ENCODE measurements at places on chromosomes 2 and 18.
A peak's percentile ranks its signal among the peaks of the same experiment; 100 is the strongest.

GRCh38 chr2:103010306-103010705, 248.5 kb downstream of the TMEM182 start:
- DNase-seq: no peak

- peak; percentile 75 for DNase-seq
Observed at GRCh38 chr2:62456721-62457539, 49.1 kb downstream of the TMEM17 start.

- peak; percentile 28 for DNase-seq
Observed at GRCh38 chr2:64363848-64364247, 90.1 kb upstream of the LGALSL start.

GRCh38 chr2:142721015-142721414, 156.4 kb upstream of the KYNU start:
- DNase-seq: no peak

DNA sequence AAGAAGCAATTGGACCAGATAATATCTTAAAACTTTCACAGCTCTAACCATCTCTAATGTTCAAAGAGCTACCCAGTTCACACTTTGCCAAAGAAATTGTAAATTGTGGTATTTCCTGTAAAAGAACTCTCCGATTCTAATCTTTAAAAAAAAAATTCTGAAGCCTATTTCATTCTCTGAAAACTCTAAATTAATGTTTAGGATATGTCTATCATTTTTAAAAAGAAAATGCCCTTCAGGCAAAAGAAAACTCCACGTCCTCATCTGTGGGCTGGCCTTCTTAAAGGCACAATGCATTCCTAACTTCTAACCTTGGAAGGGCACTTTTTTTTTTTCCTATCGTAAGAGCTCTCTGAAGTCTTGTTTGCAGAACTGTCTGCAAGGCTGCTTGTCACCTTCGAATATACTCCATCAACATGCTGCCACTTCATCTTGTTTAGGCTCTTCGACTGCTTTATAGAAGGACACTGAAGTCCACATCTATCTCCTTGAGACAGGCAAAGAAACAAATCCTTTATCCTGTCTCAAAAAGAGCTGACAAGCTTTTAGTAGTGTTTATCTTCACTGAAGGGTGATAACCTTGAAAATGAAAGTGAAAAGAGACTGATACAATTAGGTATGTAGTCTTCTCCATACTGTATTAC, 124.3 kb upstream of the SLC39A10 start:
- DNase-seq: peak; percentile 68

DNA sequence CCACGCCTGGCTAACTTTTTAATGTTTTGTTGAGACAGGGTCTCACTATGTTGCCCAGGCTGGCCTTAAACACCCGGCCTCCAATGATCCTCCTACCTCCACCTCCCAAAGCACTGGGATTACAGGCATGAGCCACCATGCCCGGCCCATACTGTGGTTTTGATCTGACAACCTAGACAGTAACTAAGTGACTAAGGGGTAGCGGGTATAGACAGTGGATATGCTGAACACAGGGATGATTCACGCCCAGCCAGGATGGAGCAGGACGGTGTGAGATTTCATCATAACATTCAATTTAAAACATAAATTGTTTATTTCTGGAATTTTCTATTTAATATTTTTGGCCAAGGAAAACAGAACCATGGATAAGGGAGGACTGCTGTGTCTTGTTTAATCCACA, 36.0 kb upstream of the YPEL5 start:
- peak; percentile 18 for DNase-seq

GRCh38 chr2:33047939-33048338, 101.2 kb downstream of the LTBP1 start:
- DNase-seq: peak; percentile 46

GRCh38 chr18:60259052-60259681, 113.4 kb downstream of the MC4R start:
- DNase-seq: peak; percentile 64

DNA sequence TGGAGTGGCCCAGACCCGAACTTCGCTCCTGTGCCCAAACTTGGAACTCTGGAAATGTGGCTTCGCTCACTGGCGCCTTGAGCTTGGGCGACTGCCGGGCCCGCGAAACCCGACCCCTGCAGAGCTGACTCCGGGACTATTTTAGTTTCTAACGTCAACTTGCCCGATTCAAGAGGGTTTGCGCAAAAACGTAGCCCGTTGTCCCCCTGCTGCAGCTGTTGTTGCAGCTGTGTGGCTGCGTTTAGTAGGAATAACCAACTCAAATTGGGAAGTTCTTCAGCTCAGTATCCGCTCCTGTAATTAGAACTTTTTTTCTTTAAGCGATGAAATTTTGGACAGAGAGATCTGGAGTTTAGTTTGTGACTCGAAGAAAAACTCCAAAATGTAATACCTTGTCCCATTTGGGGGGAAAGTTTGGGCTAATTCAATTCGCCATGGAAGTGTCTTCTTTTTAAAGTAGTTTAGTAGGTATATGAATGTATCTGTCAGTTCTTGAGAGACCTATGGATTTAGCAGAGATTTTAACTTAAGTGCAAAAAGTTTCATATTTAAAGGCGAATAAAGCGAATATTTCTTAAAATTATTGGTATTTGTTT, 559 bp downstream of the MYL12A start:
- peak; percentile 62 for DNase-seq

GRCh38 chr2:207264310-207264709, 98.6 kb upstream of the KLF7 start:
- DNase-seq: no peak

DNA sequence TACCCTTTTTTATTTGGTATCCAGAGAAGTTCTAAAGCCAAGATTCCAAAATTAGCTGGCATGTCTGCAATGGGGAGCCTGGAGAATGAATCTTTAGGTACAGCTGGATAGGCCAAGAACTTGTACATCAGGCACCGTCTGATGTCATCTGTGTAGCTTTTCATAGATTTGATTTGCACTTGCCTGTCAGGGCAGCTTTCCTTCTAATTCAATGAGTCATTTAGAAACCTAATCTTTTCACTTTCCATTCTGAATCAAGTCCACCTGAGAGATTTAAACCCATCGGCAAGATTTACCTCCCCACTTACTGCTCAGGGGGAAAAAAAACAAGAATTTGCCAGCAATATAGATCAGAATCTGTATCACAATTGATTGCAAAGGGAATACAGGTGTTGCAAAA, 60.9 kb upstream of the ACAA2 start:
- no peak for DNase-seq

- DNase-seq: no peak
Observed at GRCh38 chr2:42957861-42958301, 165.5 kb upstream of the HAAO start.

- no peak for DNase-seq
Observed at GRCh38 chr2:143219266-143219665, 90.0 kb downstream of the ARHGAP15 start.

- peak; percentile 1 for DNase-seq
Observed at GRCh38 chr18:38494065-38494464, 928.5 kb upstream of the CELF4 start.

DNA sequence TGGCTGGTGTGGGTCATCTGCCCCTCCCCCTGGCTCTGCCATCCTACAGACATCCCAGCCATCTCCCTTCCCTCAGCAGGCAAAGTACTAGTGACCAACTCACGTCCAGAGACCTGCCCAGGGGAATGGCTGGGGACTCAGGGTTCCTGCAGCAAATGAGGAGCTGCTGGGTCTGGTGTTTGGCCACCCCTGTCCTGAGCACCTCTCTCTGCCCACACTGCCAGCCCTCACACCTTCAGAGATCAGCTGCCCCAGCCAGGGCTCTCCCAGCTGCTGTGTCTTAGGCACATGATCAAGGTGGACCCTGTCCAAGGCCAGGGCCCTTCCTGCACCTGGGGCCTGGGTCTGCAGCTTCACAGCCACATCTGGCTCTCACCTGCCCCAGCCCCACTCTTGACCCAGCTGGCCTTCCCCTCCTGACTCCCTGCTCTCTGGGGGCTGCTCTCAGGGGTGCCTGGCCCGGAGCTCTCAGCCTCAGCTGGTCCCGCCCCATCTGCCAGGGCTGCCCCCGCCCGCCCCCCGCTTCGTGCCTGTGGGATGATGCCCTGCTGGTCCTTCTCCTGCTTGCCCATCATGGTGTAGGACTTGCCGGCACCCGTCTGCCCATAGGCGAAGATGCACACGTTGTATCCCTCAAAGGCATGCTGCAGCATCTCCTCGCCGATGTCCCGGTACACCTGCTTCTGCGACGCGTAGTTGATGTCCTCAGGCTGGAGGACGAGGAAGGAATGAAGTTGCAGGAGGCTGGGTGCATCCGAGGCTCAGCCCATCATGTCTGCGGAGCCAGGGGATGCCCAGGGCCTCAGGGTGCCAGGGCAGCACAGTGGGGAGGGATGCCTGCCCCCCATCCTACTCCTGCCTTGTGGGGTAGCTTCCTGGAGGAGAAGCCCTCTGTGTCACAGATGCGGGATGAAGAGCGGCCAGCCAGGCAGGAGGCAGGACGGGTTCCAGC, 32.2 kb downstream of the KIF1A start:
- DNase-seq: no peak

DNA sequence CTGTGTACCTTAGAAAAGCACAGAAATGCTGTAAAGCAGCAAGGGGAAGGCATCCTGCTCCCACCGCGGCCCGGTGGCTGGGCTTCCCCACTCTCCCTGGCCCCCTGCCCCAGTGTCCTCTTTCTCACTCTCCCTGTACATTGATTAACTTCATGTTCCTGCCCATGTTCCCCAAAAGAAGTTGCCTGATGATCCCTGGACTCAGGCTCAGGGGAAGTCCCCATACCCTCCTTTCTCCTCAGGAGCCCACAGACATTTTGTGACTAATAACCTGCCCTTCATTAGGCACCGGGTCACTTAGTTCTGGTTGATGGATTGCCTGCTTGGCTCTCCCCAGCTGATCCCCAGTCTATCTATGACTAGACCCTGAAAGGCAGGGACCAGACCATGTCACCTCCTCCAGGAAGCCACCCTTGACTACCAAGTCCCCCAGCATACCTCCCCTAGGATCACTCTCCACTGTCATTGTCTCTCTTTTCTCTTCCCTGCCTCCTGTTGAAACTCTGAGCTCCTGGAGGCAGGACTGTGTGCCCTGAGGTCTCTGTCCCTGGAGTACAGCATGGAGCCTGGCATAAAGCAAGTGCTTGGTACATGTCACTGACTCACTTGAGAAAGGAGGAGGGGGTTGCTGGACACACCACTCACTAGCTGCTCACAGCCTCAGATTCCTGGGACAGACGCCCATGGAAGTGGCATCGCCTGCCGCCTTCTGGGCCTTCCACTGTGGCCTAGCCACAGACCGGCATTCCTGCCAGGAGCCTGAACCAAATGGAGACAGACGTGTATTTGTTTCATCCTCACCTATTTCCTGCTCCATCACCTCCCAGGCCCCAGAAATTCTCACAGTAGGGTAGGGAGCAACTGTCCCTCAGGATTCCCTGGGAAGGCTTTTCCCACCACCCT, 13.5 kb downstream of the MALL start:
- DNase-seq: peak; percentile 20

GRCh38 chr18:3016585-3017297, 3.8 kb upstream of the LPIN2 start:
- peak; percentile 21 for DNase-seq

DNA sequence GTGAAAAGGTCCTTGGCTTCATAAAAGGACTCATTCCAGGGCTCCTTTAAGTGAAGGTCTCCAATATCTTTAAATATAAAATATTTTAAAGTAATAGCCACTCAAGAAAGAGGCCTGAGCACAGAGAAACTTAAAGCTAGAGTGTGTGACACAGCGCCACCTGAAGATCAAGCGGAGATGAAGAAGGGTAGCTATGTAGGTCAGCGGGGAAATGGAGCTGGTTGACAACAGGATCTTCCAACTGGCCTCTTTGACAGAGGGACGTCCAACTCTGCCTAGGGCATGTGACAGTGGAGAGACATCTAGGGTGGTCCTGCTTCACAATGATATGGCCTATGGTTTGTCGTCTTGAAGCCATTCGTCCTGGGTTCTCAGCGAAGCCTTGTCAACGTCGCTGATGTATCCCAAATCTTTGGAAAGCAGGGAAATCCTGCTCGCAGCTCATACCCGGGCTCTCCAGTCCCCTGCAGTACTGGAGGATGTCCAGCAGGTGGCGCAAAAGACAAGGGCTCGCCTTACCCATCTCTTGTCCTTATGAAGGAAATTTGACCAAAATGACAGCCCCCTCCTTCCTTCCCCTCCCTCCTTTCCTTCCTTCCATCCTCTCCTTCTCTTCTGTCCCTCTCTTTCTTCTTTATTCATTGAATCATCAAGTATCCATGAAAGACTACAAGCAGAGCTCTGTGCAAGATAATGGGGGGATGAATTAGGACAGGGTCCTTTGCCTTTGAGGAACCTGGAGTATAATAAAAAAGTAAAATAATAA, 59.6 kb downstream of the LONRF2 start:
- DNase-seq: peak; percentile 68

DNA sequence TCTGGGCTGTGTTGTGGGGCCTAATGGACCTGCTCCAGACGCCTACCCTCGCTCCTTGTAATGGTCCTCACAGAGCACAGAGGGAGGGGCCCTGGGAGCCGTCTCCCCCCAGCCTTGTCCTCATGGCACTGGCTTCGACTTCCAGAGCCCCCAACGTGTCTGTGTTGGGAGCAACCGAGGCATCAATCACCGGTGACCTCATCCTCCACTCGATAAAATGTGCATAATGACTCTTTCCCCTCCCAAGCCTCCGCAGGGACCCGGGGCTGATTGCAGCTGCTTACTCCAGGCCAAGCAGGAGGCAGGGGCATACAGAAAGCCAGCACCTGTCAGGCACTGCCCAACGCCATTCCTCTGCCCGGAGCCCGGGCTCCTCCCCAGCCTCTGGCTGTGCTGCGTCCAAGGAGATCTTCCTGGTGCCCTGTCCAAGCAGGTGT, 271.7 kb downstream of the NDUFA10 start:
- DNase-seq: no peak

GRCh38 chr2:219551441-219552381, 7.9 kb downstream of the TMEM198 start:
- DNase-seq: peak; percentile 20

DNA sequence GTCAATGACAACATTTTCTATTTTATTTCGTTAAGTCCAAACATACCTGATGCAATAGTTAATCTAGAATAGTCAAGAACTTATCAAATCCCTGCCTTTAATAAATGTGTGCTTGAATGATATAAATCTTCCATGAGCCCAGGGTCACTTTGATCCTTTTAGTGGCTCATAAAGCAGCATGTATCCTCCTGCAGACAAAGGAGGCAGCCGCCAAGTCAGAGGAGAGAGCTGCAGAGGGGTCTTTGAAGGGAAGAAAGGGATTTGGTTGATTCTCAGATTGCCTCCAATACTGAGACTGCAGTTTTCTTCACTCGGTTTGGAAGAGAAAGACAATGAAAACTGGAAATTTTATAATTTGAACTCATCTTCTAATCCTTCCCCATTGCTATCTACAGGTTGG, 378.4 kb upstream of the PIK3C3 start:
- DNase-seq: no peak

- DNase-seq: peak; percentile 48
Observed at GRCh38 chr2:230268606-230269243, 43.2 kb downstream of the SP140 start.

- DNase-seq: no peak
Observed at GRCh38 chr2:190786404-190787166, 94.0 kb upstream of the GLS start.

- no peak for DNase-seq
Observed at GRCh38 chr2:169344736-169345485, 17.4 kb downstream of the LRP2 start.
